ENCODE measurements at places on chromosomes 11 and 22. TPM values are rescaled to one million over a fixed set of nuclear protein-coding genes. Genes with fewer than 3 reads are reported as not detected.

DNA sequence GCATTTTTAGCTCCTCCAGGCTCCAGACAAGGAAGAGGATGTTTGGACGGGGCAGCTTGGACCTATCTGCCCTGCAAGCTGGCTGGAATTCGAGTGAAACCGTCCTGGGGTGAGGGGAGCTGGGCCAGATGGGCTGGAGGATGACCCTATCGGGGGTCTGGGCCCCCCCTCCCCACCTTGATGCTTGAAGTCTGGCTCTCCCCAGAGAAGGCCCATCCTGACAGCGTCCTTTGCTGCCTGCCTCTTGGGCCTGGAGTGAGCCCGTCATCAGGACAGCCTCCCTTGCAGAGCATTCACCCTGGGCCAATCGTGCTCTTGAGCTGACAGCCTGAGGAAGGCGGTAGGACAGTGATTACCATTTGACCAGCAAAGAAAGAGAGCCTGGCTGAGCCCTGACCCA, 5.3 kb upstream of the PDGFB start:
- DNase-seq = no peak

- no peak for DNase-seq
Observed at GRCh38 chr11:2672553-2673249, 27.1 kb downstream of the KCNQ1OT1 start.

DNA sequence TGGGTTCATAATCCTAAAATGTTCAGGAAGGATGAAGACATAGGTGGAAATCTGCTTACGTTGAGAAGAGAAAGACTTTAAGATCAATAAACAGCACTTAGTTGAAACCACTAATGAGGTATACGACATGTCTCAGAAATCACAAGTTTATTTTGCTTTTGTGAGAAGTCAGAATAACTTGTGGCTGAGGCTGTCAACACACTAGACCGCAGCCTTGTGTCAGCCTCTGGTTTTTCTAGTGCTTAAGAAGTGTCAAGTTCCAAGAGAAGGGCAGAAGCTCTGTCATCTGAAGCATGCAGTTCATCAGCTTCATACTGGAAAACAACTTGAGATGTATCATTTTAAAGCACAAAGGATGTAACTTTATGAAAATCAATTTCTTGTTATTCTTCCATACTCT, 420.9 kb downstream of the METTL15 start:
- DNase-seq = no peak

DNA sequence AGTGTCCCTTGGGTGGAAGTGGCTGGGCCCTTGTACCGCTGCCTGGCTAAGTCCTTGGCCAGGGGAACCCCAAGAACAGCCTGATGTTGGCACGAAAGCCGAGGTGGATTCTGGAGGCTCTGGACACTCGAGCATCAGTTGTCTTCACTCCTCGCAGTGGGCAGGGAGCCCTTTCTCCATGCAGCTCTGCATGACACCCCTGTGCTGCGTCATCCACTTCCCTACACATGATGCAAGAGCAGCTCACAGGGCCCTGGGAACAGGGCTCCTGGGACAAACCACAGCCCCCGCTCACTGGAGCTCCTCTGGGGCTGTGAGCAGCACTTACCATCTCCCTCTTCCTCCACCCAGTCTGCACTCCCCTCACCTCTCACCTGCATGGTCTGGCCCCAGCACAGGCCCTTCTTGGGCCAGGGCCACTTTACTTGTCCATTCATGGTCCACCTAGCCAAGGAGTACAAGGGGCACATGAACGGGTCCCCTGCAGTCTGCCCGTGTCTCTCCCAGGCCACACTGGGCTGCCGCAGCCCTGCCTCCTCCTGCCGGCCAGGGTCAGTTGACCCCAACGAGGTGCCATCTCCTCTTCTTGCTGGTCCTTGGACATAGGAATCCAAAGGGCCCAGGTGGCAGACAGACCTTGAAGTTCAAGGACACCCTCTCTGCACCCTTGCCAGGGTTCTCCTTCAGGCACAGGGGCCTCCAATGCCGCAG, 66.5 kb downstream of the IGF2 start:
- DNase-seq = no peak

DNA sequence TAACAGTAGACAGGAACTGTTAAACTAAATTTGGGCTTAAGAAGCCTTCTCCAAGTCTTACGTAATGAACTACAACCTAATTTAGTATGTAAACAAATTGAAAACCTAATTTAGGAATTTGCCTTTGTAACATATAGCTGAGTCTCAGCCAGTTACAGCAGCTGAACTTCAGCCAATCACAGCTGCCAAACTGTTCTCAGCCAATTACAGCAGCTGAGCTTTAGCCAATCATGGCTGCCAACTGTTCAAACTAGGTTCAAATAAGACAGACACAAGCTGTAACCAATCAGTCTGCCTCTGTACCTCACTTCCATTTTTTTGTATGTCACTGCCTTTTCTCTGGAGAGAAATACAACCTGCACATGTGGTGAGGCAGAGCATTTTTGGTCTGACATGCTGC, 95.0 kb upstream of the CD44 start:
- DNase-seq = no peak

Gene GTSE1
- total RNA-seq = 27.6 TPM

Gene AP5B1
- total RNA-seq = 7.2 TPM

Gene TRMU
- total RNA-seq = 65.1 TPM

Measured in Caki2 (cell line).